SK-MEL-5 (cell line): ENCODE measurements at places on chromosomes 16 and 17.
A peak's percentile ranks its signal among the peaks of the same experiment; 100 is the strongest.

DNA sequence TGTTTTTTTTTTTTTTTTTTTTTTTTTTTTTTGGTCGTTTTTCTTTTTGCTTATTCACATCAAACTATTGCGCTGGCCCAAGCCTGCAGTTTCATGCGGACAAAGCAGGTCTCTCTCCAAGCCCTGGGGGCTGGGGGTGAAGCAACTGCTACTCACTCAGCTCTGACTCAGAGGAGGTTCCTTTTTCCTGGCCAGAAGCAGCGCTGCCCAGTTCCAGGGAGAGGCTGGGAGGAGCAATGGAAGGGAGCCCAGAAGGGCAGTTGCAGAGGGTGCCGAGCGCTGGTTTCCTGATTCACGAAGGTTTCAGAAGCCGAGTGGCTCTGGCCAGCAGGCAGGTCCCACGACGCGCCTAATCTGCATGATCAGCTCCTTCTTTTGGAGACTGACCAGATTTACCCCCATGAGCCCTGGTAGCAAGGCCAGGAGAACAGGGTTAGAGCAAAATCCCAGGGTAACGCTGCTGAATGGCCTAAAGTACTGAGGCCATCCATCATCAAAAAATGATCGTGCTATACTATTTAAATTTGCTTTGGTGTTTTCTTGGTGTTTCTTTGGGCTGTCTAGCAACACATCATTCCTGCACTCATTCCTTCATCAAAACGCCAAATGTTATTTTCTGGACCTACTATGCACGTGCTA is 144.7 kb upstream of the SOX9 start:
- peak; percentile 99 for DNase-seq

DNA sequence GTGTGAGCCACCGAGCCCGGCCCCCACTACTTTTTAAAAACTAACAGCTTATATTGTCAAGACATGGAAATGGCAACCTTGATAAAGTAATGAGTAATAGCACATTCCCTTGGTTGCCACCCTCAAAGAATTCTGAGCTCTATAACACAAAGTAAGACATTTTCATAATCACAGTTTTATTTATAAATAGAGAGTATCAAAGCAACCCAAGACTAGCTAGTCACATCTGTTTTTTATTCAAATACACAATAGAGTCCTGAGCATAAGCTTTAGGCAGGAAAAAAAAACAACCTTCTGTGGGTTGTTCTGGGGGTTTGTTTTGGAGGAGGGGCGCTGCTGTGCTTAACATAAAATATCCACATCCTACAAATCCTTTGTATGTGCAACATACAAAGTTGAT is 68.7 kb downstream of the CEP95 start:
- DNase-seq, result no peak

DNA sequence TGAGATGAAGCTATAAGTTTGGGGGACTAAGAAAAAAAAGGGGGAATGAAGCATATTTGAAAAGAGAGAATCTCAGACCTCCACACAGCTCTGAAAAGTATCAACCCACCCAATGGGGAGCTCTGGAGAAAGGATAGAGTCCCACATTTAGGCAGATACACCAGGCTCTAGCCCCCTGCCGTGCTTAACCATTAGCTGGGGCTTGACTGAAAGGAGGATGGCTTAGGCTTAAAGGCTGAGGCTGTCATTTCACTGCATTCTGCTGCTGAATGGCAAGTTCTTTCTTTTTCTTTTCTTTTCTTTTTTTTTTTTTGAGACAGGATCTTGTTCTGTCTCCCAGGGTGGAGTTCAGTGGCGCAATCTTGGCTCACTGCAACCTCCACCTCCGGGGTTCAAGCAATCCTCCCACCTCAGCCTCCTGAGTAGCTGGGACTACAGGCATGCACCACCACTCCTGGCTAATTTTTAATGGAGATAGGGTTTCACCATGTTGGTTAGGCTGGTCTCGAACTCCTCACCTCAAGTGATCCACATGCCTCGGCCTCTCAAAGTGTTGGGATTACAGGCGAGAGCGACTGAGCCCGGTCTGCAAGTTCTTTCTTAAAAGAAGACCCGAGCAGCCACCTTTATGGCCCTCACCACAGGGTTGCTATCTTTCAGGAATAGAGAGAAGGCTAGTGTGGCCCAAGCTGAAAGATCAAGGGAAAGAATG is 9.0 kb upstream of the MMP2 start:
- no peak for DNase-seq

GRCh38 chr16:27287887-27288286 is 19.3 kb upstream of the NSMCE1 start:
- DNase-seq, result no peak

- no peak for DNase-seq
Measured at GRCh38 chr17:75394332-75394918, 11.1 kb downstream of the GRB2 start.
